Aorta (tissue), 5 donors: ENCODE measurements at places on chromosomes 7 and 10. TPM values are rescaled to one million over a fixed set of nuclear protein-coding genes. Genes with fewer than 3 reads are reported as not detected.

- no peak for DNase-seq
- no peaks in the 10 kb centered on the region for H3K4me1 ChIP-seq
- no peaks in the 10 kb centered on the region for H3K36me3 ChIP-seq
- no peak overlapping the region for H3K4me3 ChIP-seq
Observed at GRCh38 chr7:1325246-1325645, 92.6 kb downstream of the UNCX start.

DNA sequence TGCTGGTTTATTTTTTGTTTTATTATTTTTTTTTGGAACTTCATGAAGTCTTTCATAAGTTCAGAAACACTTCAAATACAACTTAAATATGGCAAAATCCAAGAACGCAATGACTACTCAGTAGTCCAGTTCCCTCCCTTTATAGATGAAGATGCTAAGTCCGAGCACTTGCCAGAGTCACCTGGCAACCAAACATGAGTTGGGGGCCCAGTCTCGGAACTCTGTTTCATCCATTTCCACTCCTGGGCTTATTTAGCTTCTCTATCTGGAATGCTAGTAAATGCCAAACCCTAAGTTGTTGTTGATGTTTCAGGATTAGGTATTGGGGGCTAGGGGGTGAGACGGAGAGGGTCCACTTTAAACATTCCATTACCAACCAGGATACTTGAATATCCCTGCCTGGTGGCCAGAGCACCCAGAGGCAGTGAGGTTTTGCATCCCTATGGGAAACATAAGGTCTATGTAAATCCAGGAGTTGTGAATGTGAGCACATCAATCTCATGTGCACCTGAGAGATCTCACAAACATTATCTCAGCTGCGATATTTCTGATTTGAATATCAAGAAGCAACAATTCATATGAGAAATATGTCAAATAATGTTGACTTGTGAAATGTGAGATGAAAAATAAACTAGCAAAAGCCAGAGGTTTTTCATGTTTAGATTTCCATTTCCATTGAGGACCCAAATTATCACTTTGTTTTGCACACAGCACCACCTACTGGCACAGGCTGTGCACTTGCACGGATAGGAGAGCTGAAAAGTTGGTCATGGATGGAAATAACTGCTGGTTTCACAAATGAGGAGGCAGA, 129.3 kb downstream of the PKD1L1 start:
- no peak overlapping the region for H3K4me3 ChIP-seq
- DNase-seq: peak; percentile 78
- no peaks in the 10 kb centered on the region for H3K4me1 ChIP-seq
- no peaks in the 10 kb centered on the region for H3K36me3 ChIP-seq
- no peaks in the 10 kb centered on the region for H3K27me3 ChIP-seq
- no peak overlapping the region for H3K27ac ChIP-seq

- no peak overlapping the region for H3K27ac ChIP-seq
- DNase-seq: peak; percentile 23
- H3K4me3 ChIP-seq: no peak overlapping the region
- no peaks in the 10 kb centered on the region for H3K27me3 ChIP-seq
- no peaks in the 10 kb centered on the region for H3K36me3 ChIP-seq
Observed at GRCh38 chr7:155802906-155803417, 9.3 kb downstream of the SHH start.

DNA sequence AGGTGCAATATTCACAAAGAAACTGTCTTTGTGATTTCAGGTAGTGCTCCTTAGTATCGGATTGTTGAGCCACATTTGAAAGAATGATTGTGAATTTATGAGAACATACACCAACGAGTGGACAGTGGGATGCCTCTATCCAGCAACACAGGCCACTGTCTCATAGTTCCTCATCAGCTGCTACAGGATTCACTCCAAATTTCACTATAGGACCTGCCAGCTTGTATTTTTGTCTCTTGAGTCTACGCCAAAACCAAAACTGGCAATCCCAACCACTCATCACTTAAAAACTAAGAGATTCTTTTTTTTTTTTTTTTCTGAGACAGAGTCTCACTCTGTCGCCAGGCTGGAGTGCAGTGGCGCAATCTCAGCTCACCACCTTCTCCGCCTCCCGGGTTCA, 964.5 kb downstream of the CNTNAP2 start:
- no peaks in the 10 kb centered on the region for H3K4me1 ChIP-seq
- H3K4me3 ChIP-seq: no peak overlapping the region
- no peaks in the 10 kb centered on the region for H3K36me3 ChIP-seq
- H3K27me3 ChIP-seq: no peaks in the 10 kb centered on the region
- no peak overlapping the region for H3K27ac ChIP-seq

GRCh38 chr7:151631570-151631952, 111.9 kb upstream of the RHEB start:
- no peak for DNase-seq
- H3K4me3 ChIP-seq: peak overlapping the region; percentile 96
- H3K27ac ChIP-seq: peak overlapping the region; percentile 87

DNA sequence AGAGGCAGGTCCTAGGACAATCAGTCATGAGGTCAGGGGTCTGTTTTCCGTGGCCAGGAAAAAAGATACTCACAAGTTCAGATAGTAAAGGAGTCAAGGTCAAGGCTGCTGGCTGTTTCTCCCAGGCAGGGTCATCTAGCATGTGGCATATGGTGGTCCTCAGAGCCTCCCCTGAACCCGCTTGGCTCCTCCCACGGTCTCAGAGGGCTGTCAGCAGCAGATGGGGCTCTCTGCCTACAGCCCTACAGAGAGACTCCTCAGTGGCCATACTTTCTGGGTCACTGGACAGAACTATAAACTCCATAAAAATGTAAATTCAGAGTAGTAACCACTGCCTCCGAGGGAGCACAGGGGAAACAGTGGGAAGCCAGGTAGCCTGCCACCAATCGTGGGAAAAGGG, 11.3 kb upstream of the DRGX start:
- no peak overlapping the region for H3K27ac ChIP-seq
- no peak for DNase-seq
- H3K4me1 ChIP-seq: no peaks in the 10 kb centered on the region
- H3K27me3 ChIP-seq: no peaks in the 10 kb centered on the region
- no peak overlapping the region for H3K4me3 ChIP-seq
- H3K36me3 ChIP-seq: no peaks in the 10 kb centered on the region

DNA sequence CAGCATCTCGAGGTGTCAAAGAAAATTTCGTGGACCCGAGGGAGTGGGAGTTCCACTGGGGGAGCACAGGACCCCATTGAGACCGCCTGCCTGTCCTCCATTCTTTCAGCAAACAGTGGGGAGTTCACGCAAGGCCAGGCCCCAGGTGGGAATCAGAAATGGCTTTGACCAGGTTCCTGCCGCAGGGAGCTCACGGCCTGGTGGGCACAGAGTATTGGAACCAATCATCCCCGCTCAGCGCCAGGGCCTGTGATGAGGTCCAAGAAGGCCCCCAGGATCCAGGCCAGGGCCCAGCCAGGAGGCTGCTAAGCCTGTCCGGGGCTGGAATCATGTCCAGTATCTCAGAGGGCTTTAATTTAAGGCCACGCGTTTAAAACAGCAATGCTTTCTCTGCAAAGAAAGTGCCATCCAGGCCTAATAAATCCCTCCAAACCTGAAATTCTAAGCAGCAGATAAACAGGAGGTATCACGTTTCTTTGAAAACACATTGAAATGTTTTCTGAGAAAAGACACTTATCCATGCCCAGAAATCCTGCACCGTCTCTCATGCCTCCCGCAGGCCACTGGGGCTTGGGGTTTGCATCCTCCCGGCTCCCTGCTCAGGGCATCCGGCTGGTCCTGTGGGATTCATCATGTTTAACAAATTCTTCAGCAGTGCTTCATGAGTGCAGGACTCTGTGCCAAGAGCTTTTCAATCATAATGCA, 125.7 kb downstream of the OAT start:
- H3K4me1 ChIP-seq: no peaks in the 10 kb centered on the region
- H3K27ac ChIP-seq: no peak overlapping the region
- no peak overlapping the region for H3K4me3 ChIP-seq
- H3K36me3 ChIP-seq: no peaks in the 10 kb centered on the region

DNA sequence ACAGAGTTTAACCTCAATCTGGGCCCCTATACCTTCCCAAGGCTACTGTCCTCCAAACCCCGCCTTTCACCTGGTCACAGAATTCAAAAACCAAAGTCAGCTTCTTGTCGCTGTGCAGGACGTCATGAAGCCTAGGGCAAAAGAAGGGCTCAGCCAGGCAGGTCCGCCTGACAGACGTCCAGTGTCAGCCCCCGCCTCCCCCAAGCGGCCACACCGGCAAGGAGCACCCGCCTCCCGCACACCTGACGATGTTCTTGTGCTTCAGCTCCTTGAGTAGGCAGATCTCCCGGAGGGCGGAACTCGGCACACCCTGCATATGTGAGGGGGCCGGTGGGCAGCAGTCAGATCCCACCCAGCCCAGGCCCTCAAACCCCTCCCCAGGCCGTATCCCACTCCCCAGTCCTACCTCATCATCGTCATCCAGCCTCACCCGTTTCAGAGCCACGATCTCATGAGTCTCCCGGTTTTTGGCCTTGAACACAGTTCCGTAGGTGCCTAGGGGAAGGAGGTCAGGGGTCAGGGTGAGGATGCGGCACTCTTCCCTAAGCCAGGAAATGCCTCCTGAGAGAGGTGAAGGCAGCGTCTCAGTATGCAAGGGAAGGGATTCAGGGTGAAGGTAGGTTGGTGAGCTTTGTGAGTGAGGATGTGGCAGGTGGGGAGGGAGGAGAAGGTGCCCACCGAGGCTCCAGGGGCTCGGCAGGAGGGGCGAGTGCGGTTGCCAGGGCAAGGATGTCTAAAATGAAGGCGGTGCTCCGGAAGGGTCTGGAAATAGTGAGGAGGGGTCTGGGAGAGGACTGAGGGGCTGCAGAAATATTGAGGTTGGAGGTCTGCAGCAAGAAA, 811 bp downstream of the CDK5 start:
- H3K36me3 ChIP-seq: no peaks in the 10 kb centered on the region
- no peaks in the 10 kb centered on the region for H3K27me3 ChIP-seq
- peak overlapping the region; percentile 23 for H3K4me3 ChIP-seq
- no peak for DNase-seq
- no peak overlapping the region for H3K27ac ChIP-seq
- no peaks in the 10 kb centered on the region for H3K4me1 ChIP-seq

DNA sequence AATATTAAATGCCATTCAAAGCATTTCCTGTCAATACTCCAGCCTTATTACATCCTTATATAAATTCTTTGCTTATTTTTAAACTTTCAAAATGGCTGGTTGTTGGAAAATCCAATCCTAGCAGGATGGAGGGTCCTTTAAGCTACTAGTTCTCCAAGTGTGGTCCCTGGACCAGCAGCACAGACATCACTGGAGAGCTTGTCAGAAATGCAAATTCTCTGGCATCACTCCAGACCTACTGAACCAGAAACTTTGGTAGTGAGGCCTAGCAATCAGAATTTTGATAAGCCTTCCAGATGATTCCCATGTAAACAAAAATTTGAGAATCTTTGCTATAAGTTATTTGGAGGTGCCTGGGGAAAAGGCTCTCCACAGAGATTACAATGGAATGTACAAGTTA, 43.8 kb downstream of the CALCR start:
- no peaks in the 10 kb centered on the region for H3K36me3 ChIP-seq
- H3K27me3 ChIP-seq: no peaks in the 10 kb centered on the region
- no peak for DNase-seq
- H3K4me1 ChIP-seq: no peaks in the 10 kb centered on the region
- no peak overlapping the region for H3K27ac ChIP-seq

GRCh38 chr10:68333440-68334431, 1.0 kb upstream of the PBLD start:
- no peaks in the 10 kb centered on the region for H3K27me3 ChIP-seq
- H3K36me3 ChIP-seq: no peaks in the 10 kb centered on the region
- no peaks in the 10 kb centered on the region for H3K4me1 ChIP-seq
- DNase-seq: no peak
- peak overlapping the region; percentile 47 for H3K27ac ChIP-seq

DNA sequence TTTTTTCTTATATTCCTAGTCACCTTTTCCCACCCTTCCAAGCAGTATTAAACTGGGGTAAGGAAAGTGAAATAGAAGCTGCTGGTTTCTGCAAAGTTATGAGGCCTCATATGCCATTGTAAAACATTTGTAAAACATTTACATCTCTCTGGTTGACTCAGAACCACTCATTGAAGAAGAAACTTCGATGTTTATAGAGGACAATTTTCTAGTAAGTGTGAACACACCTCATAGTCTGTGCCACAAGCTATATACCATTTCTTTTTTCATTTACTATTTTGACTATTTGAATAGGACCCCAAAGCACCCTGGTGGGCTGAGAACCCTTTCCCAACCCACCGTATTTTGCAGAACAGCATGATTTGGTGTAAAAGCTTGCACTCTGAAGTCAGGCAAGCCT, 12.9 kb upstream of the ITGB1 start:
- DNase-seq: no peak
- no peak overlapping the region for H3K27ac ChIP-seq
- no peaks in the 10 kb centered on the region for H3K36me3 ChIP-seq
- no peaks in the 10 kb centered on the region for H3K27me3 ChIP-seq
- H3K4me1 ChIP-seq: no peaks in the 10 kb centered on the region
- H3K4me3 ChIP-seq: no peak overlapping the region

DNA sequence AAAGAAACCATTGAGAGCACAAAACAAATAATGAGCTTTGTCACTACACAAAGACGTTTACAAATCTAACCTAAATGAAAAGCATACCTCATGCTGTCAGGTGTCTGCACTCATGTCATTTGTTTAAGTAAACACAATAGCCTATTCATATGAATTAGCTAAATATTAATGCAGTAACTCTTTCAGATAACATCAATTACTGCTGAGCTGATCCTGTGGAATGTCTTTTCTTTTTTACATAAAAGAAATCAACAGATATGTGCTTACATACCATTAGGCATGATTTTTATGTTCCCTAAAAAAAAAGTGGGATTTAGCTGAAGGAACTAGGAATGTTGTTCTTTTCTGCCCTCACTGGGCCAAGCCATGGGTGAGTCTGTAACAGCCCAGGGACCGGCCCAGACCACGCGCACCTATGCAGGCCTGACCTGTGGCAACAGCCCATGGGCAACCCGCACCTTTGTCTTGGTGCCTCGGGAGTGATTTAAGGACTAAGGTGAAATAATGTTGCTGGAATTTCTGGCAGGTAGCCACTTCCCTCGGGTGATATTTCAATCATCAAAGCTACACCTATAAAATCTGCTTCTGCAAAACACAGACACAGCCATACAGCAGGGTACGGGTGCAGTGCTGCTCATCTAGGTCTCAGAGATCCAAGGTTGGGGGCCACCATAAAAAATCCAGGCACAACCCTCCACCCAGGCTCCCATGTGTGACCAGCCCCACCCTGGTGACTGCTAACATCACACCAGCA, 44.6 kb downstream of the FGFR2 start:
- H3K27ac ChIP-seq: no peak overlapping the region
- no peak overlapping the region for H3K4me3 ChIP-seq
- no peaks in the 10 kb centered on the region for H3K4me1 ChIP-seq
- no peak for DNase-seq

- H3K4me3 ChIP-seq: no peak overlapping the region
- H3K36me3 ChIP-seq: no peaks in the 10 kb centered on the region
- no peak overlapping the region for H3K27ac ChIP-seq
- peak; percentile 66 for DNase-seq
Observed at GRCh38 chr7:56291-56913, 136.0 kb upstream of the FAM20C start.

GRCh38 chr10:69636626-69637605, 6.9 kb downstream of the FAM241B start:
- H3K27me3 ChIP-seq: no peaks in the 10 kb centered on the region
- no peaks in the 10 kb centered on the region for H3K36me3 ChIP-seq
- H3K4me1 ChIP-seq: no peaks in the 10 kb centered on the region
- no peak overlapping the region for H3K4me3 ChIP-seq

GRCh38 chr7:16431646-16432424, 10.5 kb upstream of the CRPPA start:
- H3K27ac ChIP-seq: no peak overlapping the region
- H3K4me1 ChIP-seq: no peaks in the 10 kb centered on the region
- H3K4me3 ChIP-seq: no peak overlapping the region
- H3K36me3 ChIP-seq: no peaks in the 10 kb centered on the region

Gene OR2A5
- total RNA-seq: not detected

Gene OGA
- total RNA-seq: 126 TPM
